ENCODE measurements at places on chromosomes 4 and X.

DNA sequence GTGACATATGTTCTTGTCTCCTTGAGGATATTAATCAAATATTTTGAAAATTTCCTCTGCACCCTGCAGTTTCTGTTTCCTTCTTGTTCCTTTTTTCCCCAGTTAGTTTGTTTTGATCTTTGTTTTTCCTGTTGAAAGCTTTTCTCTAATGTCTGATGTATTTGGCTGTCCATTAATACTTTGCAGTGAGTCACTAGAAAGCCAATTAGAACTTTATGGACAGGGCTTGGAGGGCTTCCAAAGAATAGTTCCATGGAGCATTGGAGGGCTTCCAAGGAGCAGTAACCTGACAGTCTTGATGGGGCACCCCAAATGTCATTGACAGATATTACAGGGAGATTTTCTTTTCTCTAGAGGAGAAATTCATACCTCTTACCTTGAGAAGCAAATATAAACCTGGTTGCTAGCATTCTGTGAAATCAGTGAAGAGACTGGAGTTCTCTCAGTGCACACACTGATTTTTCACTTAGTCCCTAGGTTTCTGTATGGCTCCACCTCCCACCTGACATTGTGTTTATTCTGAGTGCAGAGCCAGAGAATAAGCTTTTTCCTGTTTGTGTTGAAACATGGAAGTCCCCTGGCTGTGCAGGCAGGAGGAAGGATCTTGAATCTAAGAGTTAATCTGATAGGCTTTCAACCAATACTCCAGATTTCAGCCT lies 26.5 kb downstream of the SPARCL1 start:
- DNase-seq: no peak

DNA sequence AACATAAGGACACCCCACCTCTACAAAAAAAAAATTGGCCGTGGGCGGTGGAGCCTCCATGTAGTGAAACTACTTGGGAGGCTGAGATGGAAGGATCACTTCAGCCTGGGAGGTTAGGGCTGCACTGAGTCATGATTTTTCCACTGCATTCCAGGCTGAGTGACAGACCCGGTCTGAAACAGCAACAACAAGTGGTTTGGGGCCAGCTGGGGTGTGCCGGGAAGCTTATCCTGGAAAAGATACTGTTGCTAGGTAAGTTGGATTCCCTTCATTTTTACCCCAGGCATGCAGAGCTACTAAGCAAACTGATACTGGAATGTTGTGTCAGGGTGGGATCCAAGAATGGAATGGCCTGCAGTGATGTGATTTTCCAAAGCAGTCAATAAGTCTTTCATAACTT lies 57.0 kb downstream of the XAGE2 start:
- no peak for DNase-seq

DNA sequence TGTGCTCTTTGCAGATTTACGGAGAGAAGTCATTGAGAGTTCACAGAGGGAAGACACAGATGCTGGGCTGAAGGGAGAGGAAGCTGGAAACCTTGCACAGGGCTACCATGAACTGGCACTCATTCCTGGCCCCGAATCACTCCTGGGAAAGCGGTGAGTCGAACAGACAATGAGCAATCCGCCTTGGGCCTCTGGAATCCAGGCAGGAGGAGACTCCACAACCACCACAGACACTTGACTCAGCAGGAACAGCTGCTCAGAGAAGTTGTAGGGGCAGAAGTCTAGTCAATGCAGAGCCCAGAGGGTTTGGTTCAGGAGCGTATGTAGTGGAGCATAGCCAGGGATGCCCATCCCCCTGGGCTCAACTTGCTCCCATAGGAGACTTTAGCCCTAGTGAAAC lies 62.8 kb upstream of the GRIA3 start:
- no peak for DNase-seq

GRCh38 chr4:169269916-169270809 lies 593 bp downstream of the SH3RF1 start:
- peak; percentile 78 for DNase-seq

- DNase-seq: no peak
Observed at GRCh38 chr4:80412322-80412721, 76.8 kb downstream of the CFAP299 start.

DNA sequence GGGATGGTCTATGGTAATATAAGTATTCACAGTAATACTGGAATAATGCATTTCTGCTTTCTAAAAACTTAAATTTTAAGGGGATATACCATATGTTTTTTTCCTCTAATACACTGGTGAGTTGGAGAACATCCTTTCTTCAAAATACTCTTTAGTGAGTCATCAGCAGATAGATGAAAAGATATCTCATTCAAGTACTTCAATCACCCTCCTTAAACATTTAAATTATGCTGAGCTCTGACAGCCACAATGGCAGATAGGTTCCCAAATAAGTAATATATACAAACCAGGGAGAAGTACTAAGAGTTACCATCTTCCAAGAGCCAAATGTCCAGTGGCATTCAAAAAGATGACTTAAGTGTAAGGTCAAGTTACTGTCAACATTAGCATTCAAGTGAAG lies 52.2 kb downstream of the AMMECR1 start:
- DNase-seq: no peak

DNA sequence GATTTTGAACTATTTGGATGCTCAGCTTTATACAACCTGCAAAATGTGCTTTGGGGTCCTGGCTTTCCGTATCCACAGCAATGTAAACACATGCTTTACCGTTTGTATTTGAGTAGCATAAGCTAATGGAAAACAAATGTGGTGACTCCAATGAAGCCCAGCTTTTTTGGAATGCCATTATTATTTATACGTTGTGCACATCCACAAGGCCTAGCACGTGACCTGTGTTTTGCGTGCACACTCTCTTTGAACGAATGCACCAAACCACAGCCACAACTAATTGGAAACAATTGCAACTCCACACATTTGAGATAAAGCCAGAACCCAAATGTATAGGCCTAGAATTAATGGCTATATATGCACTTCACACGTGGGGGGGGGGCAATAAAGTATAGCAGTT lies 189.5 kb upstream of the GPC4 start:
- DNase-seq: no peak

- DNase-seq: no peak
Observed at GRCh38 chrX:48956728-48957414, 536 bp downstream of the OTUD5 start.

- no peak for DNase-seq
Observed at GRCh38 chr4:72473434-72473900, 95.6 kb downstream of the ADAMTS3 start.

DNA sequence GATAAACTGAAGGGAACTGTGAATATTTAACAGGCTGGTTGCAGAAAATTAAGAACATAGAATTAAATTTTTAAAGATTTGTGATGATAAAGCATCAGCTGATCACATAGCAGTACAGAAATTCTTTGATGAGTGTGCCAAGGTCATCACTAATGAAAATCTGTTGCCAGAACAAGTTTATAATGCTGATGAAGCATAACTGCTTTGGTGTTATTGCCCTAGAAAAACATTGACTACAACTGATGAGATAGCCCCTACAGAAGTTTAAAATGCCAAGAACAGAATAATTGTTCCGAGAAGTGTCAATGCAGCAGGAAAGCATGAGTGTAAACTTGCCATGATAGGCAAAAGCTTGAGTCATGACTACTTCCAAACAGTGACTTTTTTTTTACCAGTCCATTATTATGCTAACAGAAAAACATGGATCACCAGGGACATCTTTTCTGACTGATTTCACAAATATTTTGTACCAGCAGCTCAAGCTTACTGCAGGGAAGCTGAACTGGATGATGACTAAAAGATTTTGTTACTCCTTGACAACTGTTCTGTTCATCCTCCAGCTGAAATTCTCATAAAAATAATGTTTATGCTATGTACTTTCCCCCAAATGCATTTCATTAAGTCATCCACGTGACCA lies 1136.6 kb downstream of the FAT4 start:
- DNase-seq: no peak

- DNase-seq: no peak
Observed at GRCh38 chr4:52259978-52260377, 208.9 kb downstream of the SPATA18 start.

DNA sequence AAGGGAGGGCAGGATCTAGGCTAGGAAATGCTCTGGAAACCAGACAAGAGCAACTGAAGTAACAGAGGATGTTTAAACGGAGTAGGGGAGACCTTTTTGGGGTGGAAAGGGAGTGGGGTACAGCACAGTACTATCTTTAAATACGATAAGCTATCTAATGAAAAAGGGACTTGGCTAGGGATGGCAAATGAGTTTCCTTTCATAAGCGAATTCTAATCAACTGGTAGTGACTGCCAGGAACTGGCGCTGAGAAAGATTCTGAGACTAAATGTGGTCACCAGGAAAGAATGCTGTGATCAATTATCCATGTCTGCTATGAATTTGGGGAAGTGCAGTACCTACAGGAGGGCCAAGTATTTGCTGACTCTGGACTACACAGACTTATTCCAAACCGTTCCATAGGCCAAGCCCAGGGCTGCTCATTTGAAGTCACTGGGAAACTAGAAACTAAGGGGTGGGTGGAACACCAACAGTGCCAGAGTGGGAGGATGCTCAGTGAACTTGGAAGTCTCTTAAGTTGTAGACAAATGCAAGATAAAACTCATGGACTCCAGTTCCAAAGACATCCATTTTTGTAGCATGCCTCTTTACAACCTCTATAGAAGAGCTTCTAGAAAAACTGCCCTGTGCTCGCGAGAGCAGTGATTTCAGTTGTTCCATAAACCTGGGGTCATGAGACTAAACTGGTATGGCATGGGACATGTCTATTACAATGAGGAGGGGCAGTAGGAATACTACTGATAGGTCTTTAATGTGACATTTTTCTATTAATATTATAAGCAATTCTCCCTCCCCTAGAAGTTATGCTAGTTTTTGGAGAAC lies 2.0 kb downstream of the TRAPPC2 start:
- no peak for DNase-seq

DNA sequence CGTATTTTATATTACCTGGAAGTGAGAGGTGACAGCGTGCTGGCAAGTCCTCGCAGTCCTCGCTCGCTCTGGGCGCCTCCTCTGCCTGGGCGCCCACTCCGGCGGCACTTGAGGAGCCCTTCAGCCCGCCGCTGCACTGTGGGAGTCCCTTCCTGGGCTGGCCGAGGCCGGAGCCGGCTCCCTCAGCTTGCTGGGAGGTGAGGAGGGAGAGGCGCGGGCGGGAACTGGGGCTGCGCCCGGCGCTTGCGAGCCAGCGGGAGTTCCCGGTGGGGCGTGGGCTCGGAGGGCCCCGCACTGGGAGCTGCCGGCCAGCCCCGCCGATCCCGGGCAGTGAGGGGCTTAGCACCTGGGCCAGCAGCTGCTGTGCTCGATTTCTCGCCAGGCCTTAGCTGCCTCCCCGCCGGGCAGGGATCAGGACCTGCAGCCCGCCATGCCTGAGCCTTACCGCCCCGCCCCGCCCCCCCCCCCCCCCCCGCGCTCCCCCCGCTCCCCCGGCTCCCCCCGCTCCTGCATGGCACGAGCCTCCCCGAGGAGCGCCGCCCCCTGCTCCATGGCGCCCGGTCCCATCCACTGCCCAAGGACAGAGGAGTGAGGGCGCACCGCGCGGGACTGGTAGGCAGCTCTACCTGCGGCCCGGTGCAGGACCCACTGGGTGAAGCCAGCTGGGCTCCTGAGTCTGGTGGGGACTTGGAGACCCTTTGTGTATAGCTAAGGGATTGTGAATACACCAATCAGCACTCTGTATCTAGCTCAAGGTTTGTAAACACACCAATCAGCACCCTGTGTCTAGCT lies 298.9 kb upstream of the MAGEB16 start:
- no peak for DNase-seq

DNA sequence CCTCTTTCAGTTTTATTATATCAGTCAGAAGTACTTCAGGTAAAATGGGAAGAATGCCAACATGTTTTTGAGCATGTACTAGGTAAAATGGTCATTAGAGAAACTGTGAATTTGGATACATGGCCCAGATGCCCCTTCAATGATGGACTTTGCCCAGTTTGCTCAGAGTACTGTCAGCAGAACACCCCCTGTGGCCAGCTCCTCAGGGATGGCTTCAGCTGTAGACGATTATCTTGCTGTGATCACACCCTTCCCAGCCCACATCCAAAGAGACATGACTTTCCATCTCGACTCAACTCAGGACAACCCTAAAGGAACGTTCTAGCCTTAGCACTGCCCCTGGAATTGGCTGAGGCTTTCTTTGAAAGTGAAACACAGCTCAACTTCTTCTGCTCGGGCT lies 439.1 kb downstream of the PACRGL start:
- no peak for DNase-seq

- no peak for DNase-seq
Observed at GRCh38 chr4:168623484-168623883, 126.6 kb downstream of the PALLD start.

GRCh38 chrX:154715825-154716224 lies 35.1 kb downstream of the GAB3 start:
- no peak for DNase-seq

GRCh38 chrX:136202889-136203288 lies 48.3 kb downstream of the MAP7D3 start:
- DNase-seq: no peak

GRCh38 chrX:96376266-96376665 lies 308.4 kb upstream of the DIAPH2 start:
- DNase-seq: no peak

GRCh38 chr4:16626945-16627344 lies 271.5 kb downstream of the LDB2 start:
- no peak for DNase-seq

GRCh38 chr4:85548841-85549240 lies 73.9 kb downstream of the ARHGAP24 start:
- no peak for DNase-seq

DNA sequence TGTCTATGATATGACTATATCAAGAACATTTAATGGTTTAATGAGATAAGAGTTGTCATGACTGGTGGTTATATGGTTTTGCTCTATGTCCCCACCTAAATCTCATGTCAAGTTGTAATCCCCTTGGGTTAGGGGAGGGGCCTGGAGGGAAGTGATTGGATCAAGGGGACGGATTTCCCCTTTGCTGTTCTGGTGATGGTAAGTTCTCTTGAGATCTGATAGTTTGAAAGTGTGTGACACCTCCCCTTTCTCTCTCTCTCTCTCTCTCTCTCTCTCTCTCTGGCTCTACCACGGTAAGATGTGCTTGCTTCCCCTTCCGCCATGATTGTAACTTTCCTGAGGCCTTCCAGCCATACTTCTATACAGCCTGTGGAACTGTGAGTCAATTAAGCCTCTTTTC lies 803.4 kb downstream of the TRIML1 start:
- no peak for DNase-seq

DNA sequence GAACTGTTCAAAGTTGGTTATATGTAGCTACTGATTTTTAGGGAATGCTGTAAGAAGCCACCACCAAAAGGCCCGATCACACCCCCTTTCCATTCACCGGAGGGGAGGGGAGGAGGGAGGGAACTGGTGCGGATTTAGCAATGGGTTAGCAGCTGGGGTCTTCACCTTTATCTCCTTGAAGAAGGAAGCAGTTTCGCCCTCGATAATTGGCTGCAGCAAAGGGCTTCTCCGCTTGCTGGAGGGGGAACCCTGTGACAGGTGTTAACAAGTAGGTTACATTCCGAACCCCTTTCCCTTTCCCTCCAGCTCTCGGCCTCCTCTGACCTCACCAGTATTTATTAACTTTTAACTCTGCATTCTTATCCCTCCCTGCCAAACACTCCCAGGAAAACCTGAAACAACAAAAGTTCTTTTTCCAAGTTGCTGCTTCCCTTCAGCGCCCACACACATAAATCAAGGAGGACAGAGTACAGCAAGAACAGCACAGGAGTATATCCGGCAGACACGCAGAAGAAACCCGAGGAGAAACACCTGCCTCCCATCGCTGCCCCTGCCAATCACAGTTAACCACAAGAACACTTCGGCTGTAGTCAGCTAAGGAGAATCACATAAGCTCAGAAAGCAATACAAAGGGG lies 39.8 kb upstream of the NAP1L5 start:
- peak; percentile 50 for DNase-seq

- no peak for DNase-seq
Observed at GRCh38 chr4:96293806-96294205, 453.9 kb downstream of the PDHA2 start.
